ENCODE measurements at places on chromosomes 11 and 22.

- DNase-seq: no peak
These were observed 69.2 kb upstream of the CCDC90B start for GRCh38 chr11:83355391-83355790.

GRCh38 chr22:39283322-39284141, 35.9 kb downstream of the RPL3 start:
- DNase-seq: no peak

- no peak for DNase-seq
These were observed 147.8 kb upstream of the SESN3 start for GRCh38 chr11:95378789-95379188.

DNA sequence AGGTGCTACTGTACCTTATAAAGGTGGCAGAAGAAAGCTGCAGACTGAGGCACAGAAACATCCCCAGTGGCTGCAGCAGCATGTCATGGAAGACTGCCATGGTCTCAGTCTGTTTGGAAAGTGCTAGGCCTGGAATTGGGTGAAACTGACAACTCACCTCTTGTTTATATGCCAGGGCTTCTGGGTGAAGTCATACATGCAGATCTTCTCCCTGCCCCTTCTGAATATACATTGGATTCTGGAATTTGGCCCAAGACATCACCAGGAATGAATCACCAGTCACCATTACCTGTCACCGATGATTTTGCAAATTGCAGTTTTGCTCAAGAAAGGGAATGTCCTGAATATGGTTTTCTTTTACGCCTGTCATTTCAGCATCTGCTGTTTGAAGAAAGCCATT, at the start of gene PLET1:
Gene PLET1, minus strand, starts transcription at position 371 of the 400 bp plus-strand sequence. Its CDS starts 271 bp downstream, at position 100.
- no peak for DNase-seq

DNA sequence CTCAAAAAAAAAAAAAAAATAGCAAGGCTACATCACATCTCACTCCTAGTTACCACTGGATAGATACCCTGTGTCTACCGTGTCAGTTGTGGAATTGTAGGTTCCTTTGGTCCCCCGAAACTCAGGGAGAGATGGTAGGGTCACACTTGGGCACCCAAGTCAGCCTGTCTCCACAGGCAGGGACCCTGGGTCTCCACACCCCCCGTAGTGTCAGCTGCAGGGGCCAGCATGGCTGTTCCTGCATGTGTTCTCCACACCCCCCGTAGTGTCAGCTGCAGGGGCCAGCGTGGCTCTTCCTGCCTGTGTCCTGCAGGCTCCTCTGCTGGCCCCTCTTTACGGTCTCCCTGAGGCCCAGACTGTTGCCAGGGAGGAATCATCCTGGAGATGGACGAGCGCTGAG, 282.1 kb downstream of the BRD1 start:
- DNase-seq: no peak

DNA sequence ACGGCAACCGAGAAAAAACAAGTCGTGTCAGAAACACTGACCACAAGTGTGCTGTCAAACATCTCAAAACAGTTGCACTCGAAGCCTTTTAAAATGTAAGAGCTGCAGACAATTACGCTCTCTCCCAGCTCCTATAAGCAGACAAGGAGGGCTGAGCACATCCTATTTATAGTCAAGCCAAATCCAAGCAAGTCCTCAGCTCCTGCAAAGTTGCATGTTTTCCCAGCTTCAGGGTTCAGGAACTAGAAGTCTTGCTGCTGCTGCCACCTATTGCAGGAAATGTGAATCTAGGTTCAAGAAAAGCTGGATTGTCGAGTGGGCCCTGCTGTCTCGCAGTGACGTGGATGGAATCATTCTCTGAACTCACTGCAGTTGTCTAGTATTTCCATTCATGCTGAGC, 15.5 kb downstream of the EFCAB6 start:
- DNase-seq: no peak

GRCh38 chr11:129574431-129574830, 198.8 kb downstream of the BARX2 start:
- DNase-seq: no peak

DNA sequence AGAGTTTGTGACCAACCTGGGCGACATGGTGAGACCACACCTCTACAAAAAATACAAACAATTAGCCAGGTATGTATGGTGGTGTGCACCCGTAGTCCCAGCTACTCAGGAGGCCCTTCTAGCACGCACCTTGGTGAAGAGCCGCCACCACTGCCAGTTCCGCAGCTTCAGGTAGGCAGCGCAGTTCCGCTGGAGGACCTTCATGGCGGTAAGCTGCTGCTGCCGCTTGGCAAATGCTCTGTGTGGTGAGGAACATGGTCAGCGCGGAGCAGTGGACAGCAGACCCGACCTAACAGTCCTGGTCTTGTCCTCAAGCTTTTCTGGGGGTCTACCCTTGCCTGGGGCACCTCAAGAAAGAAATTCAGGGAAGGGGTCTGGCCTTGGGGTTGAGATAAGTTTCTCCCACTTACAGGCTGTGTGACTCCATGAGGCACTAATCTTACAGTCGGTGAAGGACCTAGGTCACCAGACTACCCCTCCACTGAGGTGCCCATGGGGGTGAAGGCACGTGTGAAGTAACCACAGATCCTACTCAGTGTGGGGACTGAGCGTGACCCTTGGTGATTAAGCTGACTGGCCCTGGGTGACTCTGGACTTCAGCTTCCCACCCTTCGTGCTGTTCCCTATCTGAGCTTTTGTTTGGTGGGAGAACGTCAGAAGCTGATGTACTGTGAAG, 49.6 kb downstream of the APOL1 start:
- no peak for DNase-seq

- DNase-seq: no peak
These were observed 14.2 kb downstream of the ATM start for GRCh38 chr11:108237058-108237481.

DNA sequence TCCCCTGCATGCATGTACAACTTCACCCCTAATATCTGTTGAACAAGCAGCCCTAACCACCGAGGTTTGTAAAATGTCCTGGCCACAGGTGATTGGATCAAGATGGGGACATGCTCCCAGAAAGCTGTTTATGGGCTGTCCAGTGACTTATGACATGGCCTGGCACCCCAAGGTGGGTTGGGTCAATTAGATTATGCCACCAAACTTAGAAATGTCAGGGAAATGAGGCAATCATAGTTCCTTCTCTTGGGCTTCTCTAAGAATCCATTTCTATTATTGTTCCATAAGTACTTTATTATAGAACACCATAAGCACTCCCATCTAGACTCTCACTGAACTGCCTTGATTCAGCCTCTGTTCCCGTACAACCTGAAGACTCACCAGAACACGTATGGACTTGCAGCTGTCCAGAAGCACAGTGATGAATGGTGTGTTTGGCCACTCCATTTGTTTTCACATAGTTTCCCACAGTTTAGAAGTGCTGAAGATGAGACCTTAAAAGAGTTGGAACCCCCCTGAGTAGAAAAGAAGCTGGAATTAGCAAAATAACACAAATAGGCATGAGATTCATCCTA, 45.5 kb upstream of the OLFML1 start:
- DNase-seq: no peak

DNA sequence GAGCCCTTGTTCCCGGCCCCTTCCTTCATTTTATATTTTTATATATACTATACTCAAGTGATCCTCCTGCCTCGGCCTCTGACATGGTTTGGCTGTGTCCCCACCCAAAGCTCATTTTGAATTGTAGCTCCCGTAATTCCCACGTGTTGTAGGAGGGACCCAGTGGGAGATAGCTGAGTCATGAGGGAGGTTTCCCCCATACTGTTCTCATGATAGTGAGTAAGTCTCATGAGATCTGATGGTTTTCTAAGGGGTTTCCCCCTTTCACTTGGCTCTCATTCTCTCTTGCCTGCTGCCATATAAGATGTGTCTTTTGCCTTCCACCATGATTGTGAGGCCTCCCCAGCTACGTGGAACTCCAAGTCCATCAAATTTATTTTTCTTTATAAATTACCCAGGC, 7.2 kb upstream of the ZNF280A start:
- no peak for DNase-seq

DNA sequence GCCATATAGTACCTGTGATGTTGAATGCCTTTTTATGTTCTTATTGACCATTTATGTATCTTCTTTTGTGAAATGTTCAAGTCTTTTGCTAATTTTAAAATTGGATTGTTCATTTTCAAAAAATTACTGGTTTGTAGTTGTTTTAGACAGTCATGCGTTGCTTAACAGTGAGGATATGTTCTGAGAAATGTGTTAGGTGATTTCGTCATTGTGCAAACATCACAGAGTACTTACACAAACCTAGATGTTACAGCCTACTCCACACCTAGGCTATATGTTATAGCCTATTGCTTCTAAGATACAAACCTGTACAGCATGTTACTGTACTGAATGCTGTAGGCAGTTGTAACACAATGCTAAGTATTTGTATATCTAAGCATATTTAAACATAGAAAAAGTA, 32.5 kb downstream of the PDE3B start:
- DNase-seq: no peak

DNA sequence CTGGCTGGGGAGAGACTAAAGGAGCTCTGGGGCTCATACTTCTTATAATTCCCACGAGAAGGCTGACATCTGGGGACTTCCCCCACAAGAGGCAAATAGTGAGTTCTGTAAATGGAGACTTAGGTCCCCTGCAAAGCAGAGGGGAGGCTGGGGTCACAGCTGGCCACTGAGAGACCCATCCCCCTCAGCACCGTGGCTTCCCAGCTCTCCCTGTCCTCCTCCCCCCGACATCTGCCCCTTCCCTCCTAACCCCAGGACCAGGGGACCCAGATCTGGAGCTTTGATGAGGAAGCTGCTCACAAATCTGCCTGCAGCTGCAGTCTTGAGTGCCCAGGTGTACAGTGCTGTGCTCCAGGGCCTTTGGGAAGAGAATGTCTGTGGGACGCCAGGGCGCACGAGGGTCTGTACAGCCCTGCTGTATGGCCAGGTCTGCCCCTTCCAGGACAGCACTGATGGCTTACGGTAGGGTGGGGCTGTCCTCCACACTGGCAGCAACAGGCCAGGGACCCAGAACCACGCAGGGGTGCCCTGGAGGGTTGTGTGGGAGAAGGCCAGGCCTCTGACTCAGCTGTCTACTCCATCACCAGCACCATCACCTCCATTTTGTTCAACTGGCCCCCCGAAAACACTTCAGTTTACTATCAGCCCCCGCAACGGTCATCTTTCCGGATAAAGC, 1.1 kb downstream of the RGL4 start:
- DNase-seq: no peak

GRCh38 chr11:10540915-10541560, at the start of gene RNF141:
TSS of gene RNF141 (minus strand) at chr11:10541187. CDS start at chr11:10534158, 7,029 bp downstream.
- DNase-seq: peak; percentile 97

DNA sequence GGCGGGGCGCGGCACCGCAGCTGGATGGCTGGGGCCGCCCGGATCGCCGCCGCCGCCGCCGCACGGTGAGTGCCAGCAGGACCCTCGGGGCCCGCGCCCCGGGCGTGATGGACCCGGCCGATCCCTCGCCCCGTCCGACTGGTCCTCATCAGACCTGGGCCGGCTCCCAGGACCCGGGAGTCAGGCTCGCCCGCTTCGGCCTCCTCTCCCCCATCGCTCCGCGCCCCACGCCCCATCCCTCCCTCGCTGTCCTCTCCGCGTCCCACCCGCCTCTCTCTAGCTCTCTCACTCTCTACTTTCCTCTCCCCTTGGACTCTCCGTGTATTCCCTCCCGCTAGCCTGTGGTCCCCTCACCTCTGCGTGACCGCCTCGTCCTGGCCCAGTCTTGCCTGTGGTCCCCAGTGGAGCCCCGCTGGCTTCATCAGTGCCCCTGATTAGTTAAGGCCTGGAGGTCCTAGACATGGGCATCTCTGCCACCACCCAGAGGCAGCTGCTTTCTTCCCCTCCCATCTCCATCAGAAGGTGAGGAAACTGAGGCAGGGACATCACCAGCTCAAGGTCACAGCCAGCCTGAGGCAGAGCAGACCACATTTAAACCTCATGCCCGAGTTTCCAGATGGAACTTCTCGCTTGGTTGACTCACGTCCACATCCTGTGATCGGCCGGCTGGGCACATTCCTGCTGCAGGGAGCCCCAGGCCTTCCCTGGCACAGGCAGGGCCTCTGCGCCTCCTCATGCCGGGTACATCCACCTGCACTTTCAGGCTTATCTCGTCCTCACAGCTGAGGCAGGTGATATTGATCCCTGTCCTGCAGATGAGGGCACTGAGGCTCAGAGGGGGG, 429 bp downstream of the SLC39A13 start:
- no peak for DNase-seq

- no peak for DNase-seq
These were observed 13.2 kb upstream of the C1QTNF4 start for GRCh38 chr11:47607380-47607779.

DNA sequence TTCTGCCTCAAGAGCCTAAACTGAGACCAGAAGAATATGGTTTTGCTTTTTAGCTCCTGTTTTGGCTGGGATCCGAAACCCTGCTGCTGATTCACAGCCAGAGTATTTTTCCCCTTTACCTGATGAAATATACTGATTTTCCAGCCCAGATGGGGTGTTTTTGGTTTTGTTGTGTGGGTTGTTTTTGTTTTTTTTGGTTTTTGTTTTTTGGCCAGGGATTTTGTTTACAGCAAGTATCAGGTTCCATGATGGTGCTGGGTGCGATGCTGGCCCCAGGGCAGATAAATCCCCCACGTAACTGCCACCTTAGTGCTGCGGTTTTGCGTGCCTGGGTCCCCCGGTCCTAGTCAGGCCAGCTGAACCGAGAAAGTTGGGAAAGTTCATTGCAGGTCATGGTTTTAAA, 103.7 kb downstream of the ZBTB16 start:
- no peak for DNase-seq

DNA sequence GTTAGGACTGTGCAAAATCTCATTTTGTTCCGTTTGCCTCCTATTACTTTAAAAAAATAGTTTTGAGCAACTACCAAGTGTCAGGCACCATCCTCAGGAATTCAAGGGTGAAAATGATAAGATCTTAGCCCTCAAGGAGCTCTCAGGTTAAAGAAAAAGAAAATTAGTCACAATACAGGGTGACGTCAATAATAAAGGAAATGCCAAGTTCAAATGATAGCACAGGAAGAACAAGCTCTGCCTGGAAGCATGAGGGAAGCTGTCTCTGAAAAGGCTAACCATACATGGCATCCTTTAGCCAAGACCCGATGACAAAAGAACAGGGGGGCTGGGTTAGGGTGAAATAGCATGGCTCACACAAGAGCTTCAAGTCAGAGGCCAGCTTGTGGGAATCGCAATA, 11.1 kb upstream of the MPZL2 start:
- no peak for DNase-seq

GRCh38 chr11:86625544-86625943, 46.9 kb downstream of the ME3 start:
- DNase-seq: no peak

- no peak for DNase-seq
These were observed 246.6 kb upstream of the B3GAT1 start for GRCh38 chr11:134658481-134659225.

- DNase-seq: no peak
These were observed 28.5 kb downstream of the LRRC74B start for GRCh38 chr22:21074102-21074715.

DNA sequence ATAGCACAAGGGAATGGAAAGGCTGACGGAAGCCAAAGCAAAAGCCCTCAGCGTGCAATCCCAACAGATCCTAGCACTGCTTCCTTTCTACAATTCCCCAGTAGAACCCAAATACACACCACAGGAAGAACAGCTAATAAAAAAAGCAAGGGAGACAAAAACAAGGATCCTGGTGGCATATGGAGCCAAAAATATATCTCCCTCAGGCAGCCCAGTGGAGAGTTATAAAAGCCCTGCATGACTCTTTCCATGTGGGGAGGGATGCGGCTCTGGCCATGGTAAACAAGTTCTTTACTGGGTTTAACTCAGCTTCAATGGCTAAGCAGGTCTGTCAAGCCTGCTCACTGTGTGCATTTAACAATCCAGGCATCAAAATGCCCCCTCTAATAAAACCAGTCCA, 88.1 kb downstream of the PIWIL4 start:
- no peak for DNase-seq

GRCh38 chr11:1694064-1694845, 2.7 kb upstream of the KRTAP5-6 start:
- DNase-seq: peak; percentile 89

Data from stimulated activated CD4-positive, alpha-beta T cell treated with anti-CD3 and anti-CD28 coated beads, Interleukin-1b, Interleukin-23, amount 100 ng/mL, for 1 hour (primary cell).